Right atrium auricular region (tissue), 2 donors: ENCODE measurements at places on chromosomes 1 and 21. TPM values are rescaled to one million over a fixed set of nuclear protein-coding genes. Genes with fewer than 3 reads are reported as not detected.

The FAM72A gene
- not detected for total RNA-seq

The KIF21B gene
- total RNA-seq: 0.48 TPM

The PROX1 gene
- 46.5 TPM for total RNA-seq

The FAM131C gene
- total RNA-seq: 5.2 TPM

The SLAMF7 gene
- total RNA-seq: not detected

The SARS1 gene
- 130 TPM for total RNA-seq

DNA sequence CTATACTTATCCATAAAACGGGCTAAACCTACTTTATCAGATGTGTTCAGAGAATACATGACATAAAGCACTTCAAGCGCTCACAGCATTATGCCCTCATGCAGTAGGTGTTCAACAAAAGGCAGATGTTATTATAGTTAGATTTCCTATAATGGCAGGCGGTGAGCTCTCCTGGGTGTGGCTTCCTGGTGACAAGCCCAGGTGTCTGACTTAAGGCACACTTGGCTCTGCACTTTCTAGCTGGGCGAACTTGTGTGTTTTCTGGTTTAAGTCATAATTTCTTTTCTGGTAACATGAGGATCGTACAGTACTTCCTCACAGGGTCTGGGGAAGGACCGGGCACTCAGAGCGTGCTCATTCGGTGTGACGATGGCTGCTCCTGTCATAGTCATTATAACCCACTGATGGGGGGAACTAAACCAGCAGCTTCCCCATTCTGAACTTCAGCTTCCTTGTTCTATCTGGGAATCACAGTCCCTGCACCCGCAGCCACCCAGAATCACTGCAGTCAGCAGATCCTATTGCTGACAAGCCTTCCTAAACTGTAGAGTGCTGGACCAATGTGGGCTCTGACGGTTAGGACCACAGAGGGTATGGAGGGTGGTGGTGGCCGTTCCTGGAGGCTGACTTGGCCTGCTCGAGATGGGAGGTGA is 52.8 kb downstream of the IGSF21 start:
- peak; percentile 71 for DNase-seq

DNA sequence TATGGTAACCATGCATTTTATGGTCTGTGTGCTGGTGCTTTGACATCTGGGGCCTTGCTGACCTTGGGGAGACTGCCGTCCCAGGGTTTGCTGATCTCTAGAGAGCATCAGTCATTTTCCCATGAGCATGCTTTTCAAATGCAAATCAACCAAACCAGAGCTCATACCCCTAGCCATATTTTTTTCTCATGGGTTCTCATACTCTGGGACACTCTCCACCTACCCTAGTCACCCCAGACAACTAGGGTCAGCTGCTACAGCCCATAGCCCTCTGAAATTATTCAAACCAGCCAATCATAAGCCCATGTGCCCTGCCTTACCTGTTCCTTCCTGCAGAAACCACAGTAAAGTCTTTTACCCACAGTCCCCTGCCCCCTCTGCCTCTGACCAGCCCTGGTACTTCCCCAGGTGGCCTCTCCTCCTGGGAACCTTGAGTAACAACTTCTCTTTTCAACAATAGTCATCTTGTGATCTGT is 132.0 kb downstream of the MAP3K21 start:
- H3K4me3 ChIP-seq: no peak overlapping the region
- H3K27ac ChIP-seq: no peak overlapping the region
- no peaks in the 10 kb centered on the region for H3K36me3 ChIP-seq
- H3K27me3 ChIP-seq: no peaks in the 10 kb centered on the region
- no peaks in the 10 kb centered on the region for H3K4me1 ChIP-seq
- DNase-seq: no peak

DNA sequence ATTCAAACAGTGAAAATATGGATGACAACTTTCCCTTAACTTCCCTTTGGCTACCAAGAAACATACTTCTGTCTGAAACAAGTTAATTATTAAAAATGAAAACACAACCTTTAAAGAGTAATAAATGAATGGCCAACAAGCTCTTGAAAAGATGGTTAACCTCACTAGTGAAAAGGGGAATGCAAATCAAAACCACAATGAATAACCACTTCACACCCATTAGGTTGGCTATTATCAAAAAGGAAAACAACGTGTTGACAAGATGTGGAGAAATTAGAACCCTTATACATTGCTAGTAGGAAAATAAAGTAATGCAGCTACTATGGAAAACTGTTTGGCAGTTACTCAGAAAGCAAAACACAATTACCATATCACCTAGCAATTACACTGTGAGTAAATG is 14.1 kb downstream of the COP1 start:
- DNase-seq: no peak
- H3K27ac ChIP-seq: no peak overlapping the region
- no peaks in the 10 kb centered on the region for H3K4me1 ChIP-seq
- H3K4me3 ChIP-seq: no peak overlapping the region
- H3K36me3 ChIP-seq: no peaks in the 10 kb centered on the region

DNA sequence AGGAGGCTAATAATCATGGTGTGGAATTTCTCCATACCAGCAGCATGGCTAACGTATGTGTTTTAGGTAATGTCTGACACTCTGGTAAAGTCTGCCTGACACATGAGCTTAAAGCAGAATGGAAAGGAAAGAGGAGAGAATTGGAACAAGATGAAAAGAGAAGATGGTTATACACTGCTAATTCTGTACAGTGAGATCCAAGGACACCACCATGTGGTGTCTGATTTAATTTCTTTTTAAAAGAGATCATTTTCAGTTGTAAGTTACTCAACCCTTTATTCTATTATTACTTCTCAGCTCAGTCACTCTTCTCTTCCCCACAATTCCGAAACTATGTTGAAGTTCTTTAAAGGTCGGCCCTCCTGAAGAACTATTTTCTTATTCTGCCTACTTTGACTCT is 15.6 kb downstream of the PRKAB2 start:
- H3K4me1 ChIP-seq: no peaks in the 10 kb centered on the region
- no peak overlapping the region for H3K27ac ChIP-seq
- H3K27me3 ChIP-seq: no peaks in the 10 kb centered on the region
- peaks cover 62% of the 10 kb centered on the region for H3K36me3 ChIP-seq
- no peak overlapping the region for H3K4me3 ChIP-seq

GRCh38 chr1:49048188-49048587 is 271.5 kb upstream of the BEND5 start:
- no peak for DNase-seq
- H3K27me3 ChIP-seq: no peaks in the 10 kb centered on the region
- no peak overlapping the region for H3K4me3 ChIP-seq
- H3K36me3 ChIP-seq: no peaks in the 10 kb centered on the region
- H3K4me1 ChIP-seq: no peaks in the 10 kb centered on the region
- H3K27ac ChIP-seq: no peak overlapping the region

DNA sequence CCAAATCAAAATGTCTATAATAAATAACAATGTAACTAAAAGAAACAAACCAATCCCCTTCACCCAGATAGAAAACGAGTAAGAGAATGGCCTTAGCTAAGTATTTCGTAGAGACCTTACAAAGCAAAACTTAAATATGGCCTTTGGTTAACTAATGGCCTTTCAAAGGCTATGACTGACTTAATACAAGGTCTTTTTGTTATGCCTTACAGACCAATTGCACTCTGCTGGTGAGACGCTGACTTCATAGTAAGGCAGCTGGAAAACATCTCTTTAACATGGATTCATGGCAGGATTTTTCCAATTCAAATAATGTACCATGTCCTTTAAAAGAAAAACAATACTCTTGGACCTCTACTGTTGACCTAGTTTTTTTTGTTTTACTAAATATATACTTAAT is 15.8 kb upstream of the TBCE start:
- no peak overlapping the region for H3K4me3 ChIP-seq
- DNase-seq: no peak
- H3K36me3 ChIP-seq: no peaks in the 10 kb centered on the region
- no peak overlapping the region for H3K27ac ChIP-seq

GRCh38 chr1:84425150-84425896 is 27.0 kb downstream of the DNASE2B start:
- no peaks in the 10 kb centered on the region for H3K27me3 ChIP-seq
- H3K4me3 ChIP-seq: no peak overlapping the region
- DNase-seq: no peak
- no peaks in the 10 kb centered on the region for H3K4me1 ChIP-seq
- no peak overlapping the region for H3K27ac ChIP-seq

DNA sequence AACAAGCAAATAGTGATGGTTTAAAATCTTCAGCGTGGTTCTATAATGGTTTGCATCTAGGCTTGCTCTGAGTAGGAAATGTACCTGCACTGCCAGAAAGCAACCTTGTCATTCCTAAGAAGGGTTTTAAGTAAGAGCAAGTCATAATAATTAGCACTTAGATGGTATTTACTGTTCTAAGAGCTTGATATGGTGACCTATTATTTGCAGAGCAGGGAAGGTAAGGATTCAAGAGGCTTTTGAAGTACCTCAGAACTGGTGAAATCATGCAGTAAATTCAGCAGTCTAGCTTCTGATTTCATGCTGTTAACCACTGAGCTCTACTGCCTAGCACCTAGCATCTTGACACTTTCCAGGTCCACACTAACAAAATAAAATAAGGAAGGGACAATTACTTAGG is 23.7 kb downstream of the ATP1A1 start:
- DNase-seq: no peak
- no peak overlapping the region for H3K27ac ChIP-seq
- no peak overlapping the region for H3K4me3 ChIP-seq
- H3K36me3 ChIP-seq: peaks cover 100% of the 10 kb centered on the region

- H3K4me3 ChIP-seq: no peak overlapping the region
- no peak for DNase-seq
- H3K4me1 ChIP-seq: peaks cover 100% of the 10 kb centered on the region
- H3K36me3 ChIP-seq: no peaks in the 10 kb centered on the region
These were observed 32.4 kb upstream of the ECE1 start for GRCh38 chr1:21322681-21323016.

- H3K4me3 ChIP-seq: no peak overlapping the region
- no peaks in the 10 kb centered on the region for H3K4me1 ChIP-seq
- peak overlapping the region; percentile 15 for H3K27ac ChIP-seq
- DNase-seq: no peak
- H3K36me3 ChIP-seq: no peaks in the 10 kb centered on the region
These were observed 38.6 kb downstream of the GADD45A start for GRCh38 chr1:67723620-67724019.

DNA sequence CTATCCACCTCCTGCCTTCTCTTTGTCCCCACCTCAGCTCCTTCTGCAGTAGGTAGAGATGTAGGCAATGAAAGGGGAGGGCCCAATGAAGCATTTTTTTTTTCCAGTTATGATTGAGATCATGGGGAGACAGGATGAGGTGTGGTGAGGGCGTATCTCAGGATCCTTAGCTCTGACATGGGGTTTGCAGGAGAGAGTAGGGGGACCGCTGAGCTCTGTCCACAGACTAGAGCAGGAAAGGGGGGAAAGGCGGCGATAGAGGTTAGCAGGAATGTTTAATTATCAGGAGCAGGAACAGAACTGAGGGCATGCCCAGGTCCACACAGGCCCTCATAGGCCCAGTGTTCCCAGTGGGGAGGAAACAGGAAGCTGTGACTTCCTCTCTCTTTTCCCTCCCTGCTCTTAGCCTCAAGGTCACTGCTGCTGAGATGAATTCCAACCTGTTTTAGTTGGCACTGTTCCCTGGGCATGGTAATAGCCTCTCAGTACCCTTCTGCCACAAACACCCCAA is 901 bp upstream of the RXFP4 start:
- no peak for DNase-seq
- no peaks in the 10 kb centered on the region for H3K4me1 ChIP-seq
- H3K36me3 ChIP-seq: no peaks in the 10 kb centered on the region
- peak overlapping the region; percentile 84 for H3K27ac ChIP-seq
- no peaks in the 10 kb centered on the region for H3K27me3 ChIP-seq

DNA sequence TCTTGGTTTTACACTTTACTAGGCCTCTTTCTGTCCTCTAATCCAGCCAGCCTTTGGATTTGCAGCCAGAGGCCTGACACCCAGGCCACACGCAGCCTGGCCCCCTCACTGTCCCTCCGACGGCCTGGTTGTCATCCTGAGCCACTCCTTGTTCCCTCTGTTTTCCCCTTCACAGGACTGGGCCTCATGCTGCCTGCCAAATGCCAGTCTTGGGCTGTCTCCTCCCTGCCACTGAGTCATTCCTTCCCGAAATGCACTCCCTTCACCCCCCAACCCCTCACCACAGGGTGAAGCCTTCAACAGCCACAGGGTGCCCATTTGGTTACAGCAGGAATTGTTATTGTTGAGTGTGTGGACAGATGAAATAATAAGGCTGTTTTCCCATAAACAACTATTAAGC is 21.3 kb downstream of the ACOT11 start:
- H3K36me3 ChIP-seq: no peaks in the 10 kb centered on the region
- H3K27ac ChIP-seq: peak overlapping the region; percentile 65
- H3K4me3 ChIP-seq: no peak overlapping the region
- peaks cover 60% of the 10 kb centered on the region for H3K4me1 ChIP-seq
- no peaks in the 10 kb centered on the region for H3K27me3 ChIP-seq

DNA sequence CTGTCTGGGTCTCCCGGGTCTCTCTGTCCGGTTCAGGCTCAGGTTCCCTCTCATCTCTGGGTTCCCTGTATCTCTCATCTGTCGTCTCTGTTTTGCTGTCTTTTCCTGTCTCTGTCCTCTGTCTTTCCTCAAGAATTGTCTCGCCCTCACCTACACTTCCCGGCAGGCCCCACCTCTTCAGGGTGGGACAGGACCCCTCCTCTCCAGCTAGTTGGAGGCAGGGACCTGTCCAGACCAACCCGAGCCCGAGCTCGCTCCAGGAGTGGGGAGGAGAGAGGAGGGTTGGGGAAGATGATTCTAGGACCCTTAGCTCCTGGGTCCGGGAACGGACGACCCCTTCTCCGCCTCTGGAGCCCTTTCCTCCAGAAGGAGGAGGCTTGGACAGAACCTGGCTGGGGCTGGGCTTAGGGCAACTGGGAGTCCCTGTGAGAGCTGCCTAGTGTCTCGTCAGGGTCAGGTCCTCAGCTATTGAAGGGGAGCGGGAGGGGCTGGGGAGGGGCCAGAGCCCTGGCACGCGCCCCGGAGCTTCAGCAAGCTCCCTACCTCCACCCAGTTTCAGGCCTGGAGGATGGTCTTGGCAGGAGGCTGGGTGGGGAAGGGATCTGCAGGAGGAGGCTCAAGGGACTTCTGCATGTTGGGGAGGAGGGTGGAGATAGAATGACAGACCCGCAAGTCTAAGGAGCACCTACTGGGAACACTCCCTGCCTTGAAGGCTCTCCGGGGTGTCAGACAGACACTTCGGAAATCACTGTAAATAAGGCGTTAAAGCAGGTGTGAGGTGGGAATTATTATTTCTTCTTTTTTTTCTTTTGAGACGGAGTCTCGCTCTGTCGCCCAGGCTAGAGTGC is 26.3 kb upstream of the EPB41 start:
- peak overlapping the region; percentile 79 for H3K4me3 ChIP-seq
- H3K4me1 ChIP-seq: no peaks in the 10 kb centered on the region
- H3K27me3 ChIP-seq: no peaks in the 10 kb centered on the region
- DNase-seq: no peak
- peak overlapping the region; percentile 83 for H3K27ac ChIP-seq
- no peaks in the 10 kb centered on the region for H3K36me3 ChIP-seq

DNA sequence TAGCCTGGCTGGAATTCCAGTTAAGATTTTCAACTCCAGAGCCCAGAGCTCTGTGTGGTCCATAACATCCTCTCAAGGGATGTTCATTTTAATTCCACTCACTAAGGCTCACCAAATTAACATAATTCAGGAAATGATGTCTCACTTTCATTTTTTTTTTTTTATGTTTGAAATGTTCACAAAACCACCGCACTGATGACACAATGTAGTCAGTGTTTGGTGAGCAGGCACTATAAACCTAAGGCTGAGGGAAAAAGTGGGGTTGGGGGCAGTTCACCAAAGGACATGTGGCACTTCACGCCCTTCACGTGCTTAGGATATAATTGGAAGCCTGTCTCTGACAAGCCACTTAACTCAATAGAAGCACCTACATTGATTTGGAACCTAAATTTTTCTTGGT is 177.3 kb upstream of the CAMK1G start:
- H3K4me3 ChIP-seq: no peak overlapping the region
- H3K36me3 ChIP-seq: no peaks in the 10 kb centered on the region
- no peak for DNase-seq
- no peak overlapping the region for H3K27ac ChIP-seq
- no peaks in the 10 kb centered on the region for H3K27me3 ChIP-seq
- H3K4me1 ChIP-seq: no peaks in the 10 kb centered on the region
